ENCODE measurements at places on chromosomes 6 and 20. TPM values are rescaled to one million over a fixed set of nuclear protein-coding genes. Genes with fewer than 3 reads are reported as not detected.

GRCh38 chr6:163437466-163437865, 22.9 kb downstream of the QKI start:
- no peak for DNase-seq

The HSPA12B gene
- not detected for total RNA-seq

DNA sequence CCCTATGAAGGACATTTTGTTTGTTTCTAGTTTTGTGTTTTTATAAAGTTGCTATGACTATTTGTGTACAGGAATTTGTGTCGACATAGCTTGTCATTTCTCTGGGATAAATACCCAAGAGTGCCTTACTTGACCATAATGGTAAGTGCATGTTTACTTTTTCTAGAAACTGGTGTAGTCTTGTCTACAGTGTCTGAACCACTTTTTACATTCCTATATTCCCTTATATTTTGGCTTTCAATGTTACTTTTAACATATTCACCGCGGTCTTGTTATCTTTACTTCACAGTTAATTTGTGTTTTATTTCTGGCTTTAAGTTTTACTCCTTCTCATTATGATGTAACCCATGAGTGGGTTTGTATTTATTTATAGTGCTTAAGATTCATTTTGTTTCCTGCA, 444.4 kb upstream of the RGS17 start:
- DNase-seq, result no peak

DNA sequence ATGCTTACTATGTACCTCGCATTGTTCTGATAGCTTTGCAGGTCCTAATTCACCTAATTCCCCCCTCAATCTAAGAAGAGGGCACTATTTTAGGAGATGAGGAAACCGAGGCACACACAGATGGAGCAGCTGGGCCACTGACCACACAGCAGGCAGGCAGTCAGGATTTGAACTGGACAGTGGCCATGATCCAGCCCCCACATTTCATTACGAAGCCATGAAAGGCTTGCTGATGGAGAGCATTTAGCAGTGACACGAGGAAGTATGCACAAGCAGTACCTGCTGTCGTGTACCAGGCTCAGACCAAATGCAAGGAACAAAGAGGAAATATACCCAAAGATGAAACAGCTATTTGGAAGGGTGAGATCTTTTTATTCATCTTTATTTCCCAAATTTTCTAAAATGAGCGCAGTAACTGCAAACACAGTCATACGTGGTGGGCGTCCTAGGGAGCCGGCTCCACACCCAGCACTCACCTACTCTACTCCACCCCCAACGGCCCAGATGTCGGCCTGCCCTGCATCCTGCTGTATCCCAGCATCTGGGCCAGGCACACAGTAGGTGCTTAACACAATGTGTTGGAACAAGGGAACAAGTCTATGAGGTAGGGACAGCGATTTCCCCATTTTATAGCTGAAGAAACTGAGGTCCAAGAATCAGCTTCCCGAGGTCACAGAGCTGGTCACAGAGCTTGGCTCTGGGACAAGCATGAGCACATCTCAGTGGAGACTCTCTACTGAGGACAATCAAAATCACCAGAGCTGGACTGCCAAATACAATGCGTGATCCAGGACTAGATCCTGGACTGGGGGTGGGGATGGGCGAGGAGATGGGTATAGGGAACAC, 15.0 kb downstream of the PREX1 start:
- DNase-seq, result no peak

GRCh38 chr6:10269814-10270472, 144.9 kb downstream of the TFAP2A start:
- no peak for DNase-seq

DNA sequence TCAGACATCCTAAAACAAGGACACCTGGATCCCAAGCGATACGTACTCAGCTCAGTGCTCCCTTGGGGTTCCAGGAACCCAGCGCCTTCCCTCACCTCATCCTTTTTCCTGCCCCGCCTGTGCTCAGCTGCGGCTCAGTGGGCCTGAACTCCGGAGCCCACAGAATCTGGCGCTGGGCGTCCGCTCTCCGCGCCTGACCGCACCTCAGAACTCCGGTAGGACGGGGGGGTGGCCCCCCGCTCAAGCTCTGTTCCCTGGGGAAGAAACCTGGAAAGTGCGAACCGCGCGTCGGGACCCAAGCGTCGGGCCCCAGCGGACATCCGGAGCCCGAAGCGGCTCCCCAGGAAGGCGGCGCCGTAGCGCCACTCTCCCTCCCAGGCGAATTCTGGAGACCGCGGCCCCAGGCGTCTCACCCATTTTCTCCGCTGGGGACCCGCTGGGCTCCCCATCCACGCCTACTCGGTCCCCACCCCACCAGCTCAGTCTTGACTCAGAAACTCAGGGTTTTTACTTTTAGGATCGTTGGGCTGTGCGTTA, 336 bp upstream of the LY6G5C start:
- DNase-seq, result peak; percentile 68

The CLIC5 gene
- total RNA-seq, result not detected

The ZSCAN12 gene
- total RNA-seq, result 9.3 TPM

GRCh38 chr20:36182604-36183154, 28.1 kb downstream of the EPB41L1 start:
- DNase-seq, result no peak

The PBOV1 gene
- not detected for total RNA-seq

DNA sequence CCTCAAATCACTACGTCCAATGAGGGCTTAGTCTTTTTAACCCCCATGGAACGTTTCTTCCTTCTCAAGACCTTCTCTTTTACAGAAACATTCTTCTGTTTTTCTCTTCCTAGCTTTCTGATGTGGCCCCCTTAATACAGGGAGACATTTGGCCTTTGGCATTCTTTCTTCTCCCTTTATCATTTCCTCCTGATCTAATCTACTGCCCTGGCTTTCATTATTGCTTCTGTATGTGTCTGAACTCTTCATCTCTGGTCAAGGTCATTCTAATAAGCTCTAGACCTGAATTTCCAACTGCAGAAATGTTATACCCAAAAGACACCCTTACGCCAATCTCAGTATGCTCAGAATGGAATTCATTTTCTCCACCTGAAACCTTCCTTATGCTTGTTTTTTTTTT, 18.4 kb upstream of the LAMA4 start:
- no peak for DNase-seq

The GLP1R gene
- total RNA-seq, result not detected

DNA sequence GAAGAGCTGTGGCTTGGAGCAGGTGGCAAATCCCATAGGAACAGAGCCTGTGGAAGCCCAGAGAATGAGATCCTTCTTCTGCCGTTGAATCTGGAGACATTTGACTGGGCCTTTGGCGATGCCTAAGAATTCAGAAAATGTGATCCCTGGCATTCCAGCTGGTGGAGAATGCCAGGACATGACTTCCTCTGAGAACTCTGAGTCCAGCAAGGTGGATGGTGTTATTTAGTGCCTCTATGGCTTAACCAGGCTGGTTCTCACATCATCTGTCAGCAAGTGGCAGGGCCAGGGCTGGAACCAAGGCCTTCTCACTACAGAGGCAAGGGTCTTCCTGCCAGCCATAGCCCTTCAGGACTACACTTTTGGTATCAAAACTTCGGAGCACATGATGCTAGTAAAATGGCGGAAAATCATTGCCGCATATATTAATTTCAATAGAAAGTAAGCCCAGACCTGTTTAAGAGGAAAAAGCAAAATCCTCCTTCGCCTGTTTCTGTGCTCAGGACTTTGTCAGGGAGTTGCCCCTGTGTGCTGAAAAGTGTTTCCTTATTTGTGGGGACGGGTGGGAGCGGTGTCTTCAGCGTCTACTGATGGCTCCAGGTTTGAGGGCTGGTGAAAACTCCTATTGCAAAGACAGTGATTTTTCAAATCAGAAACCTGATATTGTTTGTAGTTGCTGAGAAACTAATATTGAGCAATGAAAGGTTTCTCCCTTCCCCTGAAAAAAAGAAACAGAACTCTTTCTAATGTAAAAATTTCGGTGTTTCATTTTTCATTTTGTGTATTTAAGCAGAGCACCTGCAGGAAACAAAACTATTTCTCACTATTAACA, 23.9 kb downstream of the DUSP22 start:
- no peak for DNase-seq
